ENCODE measurements at places on chromosomes 5 and 9. TPM values are rescaled to one million over a fixed set of nuclear protein-coding genes. Genes with fewer than 3 reads are reported as not detected.

Gene DIRAS2
- total RNA-seq: not detected

GRCh38 chr5:66894480-66895240 is 298.5 kb downstream of the MAST4 start:
- DNase-seq: no peak

DNA sequence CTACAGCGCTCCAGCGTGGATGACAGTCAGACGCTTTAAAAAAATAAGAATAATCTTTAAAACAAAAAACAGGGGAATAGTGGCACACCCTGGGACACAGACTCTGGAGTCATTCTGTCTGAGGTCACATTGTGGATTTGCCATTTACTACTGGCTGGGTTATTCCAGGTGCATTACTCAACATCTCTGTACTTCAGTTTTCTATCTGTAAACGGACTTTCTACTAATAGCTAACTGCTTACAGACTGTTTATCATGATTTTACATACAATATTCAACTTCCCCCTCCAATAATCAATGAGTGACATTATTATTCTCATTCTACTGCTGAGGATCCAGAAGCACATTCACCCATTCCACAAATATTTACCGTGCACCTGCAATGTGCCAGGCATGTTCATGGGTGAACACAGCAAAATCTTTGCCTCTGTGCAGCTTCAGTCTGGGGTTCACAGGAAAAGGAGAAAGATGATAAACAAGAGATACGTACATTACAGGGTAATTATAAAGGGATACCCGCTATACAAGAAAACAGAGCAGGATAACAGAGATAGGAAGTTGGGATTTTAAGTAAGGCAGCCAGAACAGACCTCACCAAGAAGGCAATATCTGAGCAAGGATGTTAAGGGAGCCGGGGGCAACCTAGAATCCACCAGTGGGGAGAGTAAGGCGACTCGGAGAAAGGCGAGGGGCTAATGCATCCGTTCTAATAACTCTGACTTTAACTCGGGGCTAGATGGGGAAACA is 984 bp upstream of the RAD23B start:
- no peak for DNase-seq

Gene ELOVL7
- 7.4 TPM for total RNA-seq

- peak; percentile 7 for DNase-seq
These were observed 11.1 kb upstream of the CDC42SE2 start for GRCh38 chr5:131252824-131253171.

DNA sequence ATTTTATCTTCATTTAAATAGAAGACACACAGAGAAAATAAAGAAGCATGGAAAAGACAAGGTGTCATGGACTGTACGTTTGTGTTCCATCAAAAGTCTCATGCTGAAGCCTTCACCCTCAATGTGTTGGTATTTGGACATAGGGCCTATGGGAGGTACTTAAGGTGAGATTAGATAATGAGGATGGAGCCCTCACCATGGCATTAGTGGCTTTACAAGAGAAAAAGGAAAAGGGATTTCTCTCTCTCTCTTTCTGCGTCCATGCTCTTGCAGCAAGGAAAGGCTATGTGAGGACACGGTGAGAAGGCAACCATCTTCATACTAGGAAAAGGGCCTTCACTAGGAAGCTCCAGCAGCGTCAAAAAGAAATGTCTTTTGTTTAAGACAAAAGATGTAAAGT is 797.0 kb upstream of the CDH10 start:
- no peak for DNase-seq

DNA sequence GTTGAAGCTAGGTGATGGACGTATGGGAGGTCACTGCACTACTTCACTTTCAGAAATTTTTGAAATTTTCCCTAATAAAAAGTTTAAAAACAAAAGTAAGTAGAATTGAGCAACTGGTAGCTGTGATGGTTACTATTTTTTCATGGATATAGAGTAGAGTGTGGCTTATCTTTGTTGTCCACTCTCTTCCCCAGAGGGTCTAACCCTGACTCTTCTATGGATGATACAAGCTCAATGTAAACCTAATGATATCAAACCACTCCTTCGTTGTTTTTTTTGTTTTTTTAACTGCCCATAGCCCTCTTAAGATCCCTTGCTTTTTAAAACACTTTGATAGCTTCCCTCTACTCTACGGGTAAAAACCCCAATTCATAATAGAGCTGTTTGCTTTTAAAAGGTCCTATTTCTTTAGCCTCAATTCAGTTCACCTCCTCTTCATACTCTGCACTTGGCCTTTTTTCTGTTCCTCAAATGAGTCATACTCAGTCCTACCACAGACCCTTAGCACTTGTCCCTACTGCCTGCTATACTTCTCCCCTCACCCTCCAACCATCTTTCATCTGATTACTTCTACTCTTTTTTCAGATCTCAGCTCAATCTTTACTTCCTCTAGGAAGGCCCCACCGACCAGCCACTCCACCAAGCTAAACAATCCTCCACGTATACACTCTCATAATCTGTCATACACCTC is 2.6 kb downstream of the HDAC3 start:
- DNase-seq: no peak

DNA sequence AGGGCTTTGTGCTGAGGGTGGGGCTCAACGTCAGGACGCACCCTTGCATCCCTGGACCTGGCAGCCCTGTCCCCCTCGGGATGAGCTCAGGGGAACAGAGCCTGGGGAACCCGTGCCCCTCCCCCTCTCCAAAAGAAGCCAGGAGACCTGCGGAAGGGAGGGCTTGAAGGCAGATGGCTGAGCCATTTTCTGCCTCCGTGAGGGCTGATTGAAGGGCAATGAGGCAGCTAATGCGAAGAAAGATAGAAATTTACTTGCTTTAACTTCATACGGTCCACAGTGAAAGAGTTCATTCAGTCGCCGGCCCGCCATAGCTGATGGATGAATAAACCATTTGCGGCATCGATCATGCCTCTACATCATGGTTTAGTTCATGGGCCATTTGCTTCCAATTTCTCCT is 28.8 kb downstream of the ASS1 start:
- DNase-seq: no peak

- no peak for DNase-seq
These were observed 342.0 kb upstream of the WWC1 start for GRCh38 chr5:167949435-167949834.
